ENCODE measurements at places on chromosomes 4 and X.
A peak's percentile ranks its signal among the peaks of the same experiment; 100 is the strongest.

GRCh38 chr4:128277856-128278255, 9.8 kb downstream of the PGRMC2 start:
- DNase-seq, result no peak

GRCh38 chrX:65712005-65712806, 44.8 kb downstream of the MSN start:
- DNase-seq, result no peak

DNA sequence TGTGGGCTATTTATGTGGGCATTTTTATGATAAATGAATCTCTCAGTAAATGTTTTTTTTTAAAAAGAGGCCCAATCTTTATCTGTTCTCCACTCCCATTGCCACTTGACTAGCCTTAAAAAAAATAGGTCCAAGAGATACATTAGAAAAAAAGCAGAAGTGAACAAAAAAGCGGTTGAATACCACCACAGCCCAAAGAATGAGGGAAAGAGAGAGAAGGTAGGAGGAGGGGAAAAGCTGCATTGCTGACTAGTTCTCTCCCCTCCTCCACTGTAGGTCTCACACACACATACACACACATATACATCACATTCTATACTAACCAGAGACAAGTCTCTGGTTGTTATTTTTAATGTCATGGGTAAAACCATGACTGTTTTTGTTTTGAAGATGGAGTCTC, 95.8 kb upstream of the IL13RA1 start:
- no peak for DNase-seq

- DNase-seq, result no peak
Measured at GRCh38 chrX:150775569-150776350, 82.6 kb downstream of the MTMR1 start.

- no peak for DNase-seq
Measured at GRCh38 chr4:71389149-71389827, 50.5 kb downstream of the SLC4A4 start.

DNA sequence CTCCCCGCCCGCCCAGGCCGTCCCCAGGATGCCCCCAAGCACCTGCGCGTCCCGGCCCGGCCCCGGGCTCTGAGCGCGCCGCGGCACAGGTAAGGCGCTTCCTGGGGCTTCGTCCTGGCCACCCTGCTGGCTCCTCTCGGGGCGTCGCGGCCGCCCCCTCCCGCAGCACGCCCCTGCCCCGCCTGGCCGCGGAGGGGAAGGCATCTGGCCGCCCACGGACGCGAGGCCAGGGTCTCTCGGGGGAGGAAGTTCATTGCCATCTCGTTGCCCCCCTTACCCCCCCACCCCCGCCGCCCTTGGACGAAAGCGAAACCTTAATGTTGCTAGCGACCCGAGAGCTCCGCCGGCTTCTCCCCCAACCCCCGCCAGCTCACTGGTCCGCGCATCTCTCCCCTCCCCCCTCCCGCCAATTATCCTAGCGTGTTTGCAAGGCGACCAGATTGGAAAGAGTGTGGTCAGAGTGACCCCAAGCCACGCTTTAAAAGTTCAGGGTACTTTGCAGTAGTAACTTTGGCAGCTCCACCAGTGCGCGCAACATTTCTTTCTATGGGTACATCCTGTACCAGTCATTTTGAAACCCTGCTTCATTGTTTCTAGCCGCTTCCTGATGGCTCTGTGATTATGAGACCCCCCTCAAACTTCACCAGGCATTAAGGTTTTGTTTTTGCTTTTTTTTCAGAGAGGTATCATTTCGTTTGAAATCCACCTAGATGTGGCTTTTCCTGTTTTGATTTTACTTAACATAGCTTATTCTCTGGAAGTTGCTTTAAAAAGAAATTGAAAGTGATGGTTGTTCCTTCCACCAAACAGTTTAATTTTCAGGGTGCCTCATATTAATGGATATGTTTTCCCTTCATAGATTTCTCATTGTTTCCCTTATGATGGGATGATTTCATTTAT, 626 bp downstream of the TBC1D1 start:
- no peak for DNase-seq

- peak; percentile 50 for DNase-seq
Measured at GRCh38 chrX:54357414-54358377, at the start of gene WNK3. Gene WNK3 (minus strand): TSS chrX:54358046.

GRCh38 chrX:114334473-114334982, 249.4 kb upstream of the HTR2C start:
- no peak for DNase-seq

DNA sequence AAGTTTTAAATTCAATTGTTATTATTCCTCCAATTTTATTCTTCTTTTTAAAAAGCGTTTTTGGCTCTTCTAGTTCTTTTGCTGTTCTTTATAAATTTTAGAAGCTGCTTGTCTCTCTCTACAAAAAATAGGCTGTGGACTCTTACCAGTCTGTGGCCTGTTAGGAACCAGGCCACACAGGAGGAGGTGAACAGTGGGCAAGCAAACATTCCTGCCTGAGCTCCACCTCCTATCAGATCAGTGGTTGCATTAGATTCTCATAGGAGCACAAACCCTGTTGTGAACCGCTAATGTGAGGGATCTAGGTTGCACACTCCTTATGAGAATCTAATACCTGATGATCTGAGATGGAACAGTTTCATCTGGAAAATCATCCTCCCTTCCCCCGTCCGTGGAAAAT, 23.1 kb downstream of the JADE3 start:
- no peak for DNase-seq
